ENCODE measurements at places on chromosomes 13 and 19. TPM values are rescaled to one million over a fixed set of nuclear protein-coding genes. Genes with fewer than 3 reads are reported as not detected.
A peak's percentile ranks its signal among the peaks of the same experiment; 100 is the strongest.

DNA sequence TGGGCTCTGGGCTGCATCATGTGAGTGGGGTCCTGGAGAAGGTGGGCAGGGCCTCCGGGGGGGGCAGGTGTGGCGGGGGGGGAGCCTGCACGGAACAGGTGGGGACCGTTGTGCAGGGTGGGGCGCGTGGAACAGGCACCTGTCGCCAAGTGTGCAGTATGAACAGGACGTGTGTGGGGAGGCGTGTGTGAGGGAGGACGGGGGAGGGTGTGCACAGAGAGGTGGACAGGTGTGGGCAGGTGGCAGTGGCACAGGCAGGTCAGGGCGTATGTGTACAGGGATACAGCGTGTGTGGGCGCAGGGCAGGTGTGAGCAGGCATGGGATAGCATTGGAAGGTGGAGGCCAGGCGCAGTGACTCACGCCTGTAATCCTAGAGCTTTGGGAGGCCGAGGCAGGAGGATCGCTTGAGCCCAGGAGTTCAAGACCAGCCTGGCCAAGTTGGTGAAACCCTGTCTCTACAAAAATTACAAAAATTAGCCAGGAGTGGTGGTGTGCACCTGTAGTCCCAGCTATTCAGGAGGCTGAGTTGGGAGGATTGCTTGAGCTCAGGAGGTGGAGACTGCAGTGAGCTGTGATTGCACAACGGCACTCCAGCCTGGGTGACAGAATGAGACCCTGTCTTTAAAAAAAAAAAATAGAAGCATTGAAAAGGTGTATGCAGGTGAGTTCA is 3.2 kb downstream of the PLK5 start:
- no peak for DNase-seq

DNA sequence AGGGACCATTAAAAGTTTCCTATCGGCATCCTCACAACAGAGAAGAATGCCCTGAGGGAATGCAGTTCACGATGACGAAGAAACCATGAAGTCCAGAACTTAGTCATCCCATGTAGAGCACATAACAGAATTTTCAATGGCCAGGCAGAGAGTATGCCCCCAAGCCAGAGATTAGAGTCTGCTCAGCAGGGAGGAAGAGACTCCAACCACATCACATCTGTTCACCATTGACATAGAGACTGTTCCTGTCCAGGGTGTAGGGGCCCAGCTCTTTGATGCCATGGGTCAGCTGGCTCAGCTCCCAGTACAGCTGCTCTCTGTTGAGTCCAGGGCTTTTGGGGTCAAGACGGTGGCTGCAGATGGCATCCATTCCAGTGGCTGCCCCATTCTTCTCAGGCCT is 68.2 kb downstream of the MBD3L1 start:
- DNase-seq, result no peak

DNA sequence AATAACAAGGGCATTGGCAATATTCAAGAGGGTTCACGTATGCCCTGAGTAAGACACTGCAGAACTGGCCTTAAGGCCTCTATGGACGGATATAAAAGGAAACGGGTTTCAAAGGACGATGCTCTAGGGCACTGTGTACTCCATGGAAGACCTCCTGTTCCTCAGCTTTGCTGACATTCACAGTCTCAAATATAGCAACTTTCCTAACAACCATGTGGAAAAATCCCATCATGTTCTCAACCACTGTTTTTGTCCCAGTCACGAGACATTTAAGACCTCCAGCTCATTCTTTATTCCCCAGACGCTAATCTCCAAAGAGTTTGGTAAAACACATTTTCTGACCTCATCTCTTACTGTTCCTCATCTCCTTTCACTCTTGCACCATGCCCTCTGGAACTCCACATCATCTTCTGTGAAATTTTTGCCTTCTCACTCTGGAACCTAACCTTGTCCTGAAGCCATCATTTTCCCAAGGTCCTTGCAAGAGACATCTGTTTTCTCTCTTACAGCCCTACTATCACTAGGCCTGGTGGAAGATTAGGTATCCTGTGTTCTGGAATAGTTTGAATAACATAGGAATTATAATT is 37.6 kb downstream of the SPRY2 start:
- DNase-seq, result no peak

DNA sequence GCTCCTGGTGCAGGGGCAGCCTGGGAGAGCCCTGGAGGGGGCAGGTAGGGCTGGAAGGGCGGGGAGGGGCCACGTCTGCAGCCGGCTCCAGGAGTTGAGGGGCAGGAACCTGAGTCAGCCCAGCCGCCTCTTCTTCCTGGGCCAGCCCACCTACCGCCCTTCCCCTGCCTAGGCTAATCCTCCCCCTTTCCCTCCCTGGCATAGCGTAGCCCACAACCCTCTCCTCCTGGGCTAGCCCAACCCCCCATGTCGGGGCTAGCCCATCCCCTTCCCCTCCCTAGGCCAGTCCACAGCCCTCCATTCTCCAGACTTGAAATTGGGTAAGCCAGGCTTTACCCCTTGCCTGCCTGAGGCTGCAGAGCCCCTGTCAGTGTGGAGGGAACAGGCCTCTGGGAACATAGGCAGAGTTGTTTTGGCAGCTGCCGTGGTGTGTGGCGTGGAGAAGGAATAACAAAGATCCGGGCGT is 20.6 kb upstream of the WDR18 start:
- no peak for DNase-seq

GRCh38 chr19:5822181-5822844 is 17.2 kb downstream of the FUT6 start:
- DNase-seq, result no peak

DNA sequence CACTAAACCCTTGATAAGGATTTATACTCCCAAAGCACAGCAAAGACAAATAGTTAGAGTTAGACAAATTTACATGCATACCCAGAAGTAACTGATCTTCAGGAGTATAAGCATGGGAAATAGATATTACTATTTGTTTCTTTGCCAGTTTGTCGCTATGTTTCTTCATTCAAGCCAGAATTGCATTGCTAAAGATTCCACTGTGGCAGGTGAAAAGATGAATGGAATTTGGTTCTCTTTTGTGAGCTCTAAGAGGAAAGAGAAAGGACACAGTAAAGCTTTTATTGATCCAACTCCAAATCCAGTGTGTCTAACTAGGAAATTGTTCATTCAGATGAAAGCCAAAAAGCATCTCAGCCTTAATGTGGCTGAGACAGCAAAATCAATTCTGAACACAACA is 292.3 kb upstream of the SPRY2 start:
- DNase-seq, result no peak

DNA sequence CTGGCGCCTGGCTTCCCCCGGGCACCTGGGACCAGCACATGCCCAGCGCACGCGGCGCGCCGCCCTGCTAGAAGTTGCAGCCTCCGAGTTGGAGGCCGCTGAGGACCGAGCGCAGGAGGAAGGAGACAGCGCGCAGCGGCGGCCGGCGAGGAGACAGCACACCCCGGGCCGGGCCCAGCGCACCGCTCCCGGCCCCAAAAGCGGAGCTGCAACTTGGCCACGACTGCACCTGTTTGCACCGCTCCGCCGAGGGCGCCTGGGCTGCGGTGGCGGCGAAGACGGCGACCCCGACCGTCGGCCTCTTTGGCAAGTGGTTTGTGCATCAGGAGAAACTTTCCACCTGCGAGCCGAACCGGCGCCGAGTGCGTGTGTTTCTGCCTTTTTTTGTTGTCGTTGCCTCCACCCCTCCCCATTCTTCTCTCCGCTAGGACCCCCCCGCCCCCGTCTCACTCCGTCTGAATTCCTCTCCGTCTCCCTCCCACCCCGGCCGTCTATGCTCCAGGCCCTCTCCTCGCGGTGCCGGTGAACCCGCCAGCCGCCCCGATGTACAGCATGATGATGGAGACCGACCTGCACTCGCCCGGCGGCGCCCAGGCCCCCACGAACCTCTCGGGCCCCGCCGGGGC is at the start of gene SOX1:
TSS of gene SOX1 (plus strand) at position 34 of the 626 bp plus-strand sequence. CDS start at position 544, 510 bp downstream.
- DNase-seq, result no peak

GRCh38 chr13:29654384-29654783 is 58.9 kb upstream of the SLC7A1 start:
- no peak for DNase-seq

DNA sequence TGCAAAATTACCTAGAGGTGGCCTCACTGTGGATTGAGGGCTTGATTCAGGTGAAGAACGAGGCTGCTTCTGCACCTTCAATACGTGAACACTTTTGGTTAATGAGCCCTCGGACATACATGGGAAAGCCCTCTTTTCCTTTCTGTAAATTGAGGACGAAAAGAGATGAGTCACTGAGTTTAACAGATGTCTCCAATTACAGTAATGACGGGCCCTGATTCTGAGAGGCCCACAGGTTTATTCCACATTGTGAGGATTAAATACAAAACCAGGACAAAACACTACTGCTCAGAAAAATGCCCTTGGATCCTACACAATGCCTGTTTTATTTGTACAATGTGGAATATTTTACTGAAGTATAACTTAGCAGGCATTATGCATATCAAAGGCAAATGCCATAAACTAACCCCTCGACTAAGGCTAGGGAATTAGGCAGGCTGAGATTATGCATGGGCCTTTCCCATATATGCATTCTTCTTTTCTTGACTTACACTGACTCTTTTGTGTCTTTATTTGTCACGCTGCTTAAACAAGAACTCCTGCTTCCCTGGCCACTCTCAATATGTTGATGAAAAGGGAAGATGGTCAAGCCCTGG is 819.9 kb downstream of the OLFM4 start:
- no peak for DNase-seq

GRCh38 chr19:44552324-44552723 is 22.8 kb upstream of the CEACAM20 start:
- DNase-seq, result peak; percentile 28

GRCh38 chr13:25118378-25118905 is 22.5 kb downstream of the PABPC3 start:
- no peak for DNase-seq

- DNase-seq, result peak; percentile 38
Observed at GRCh38 chr13:94182185-94182761, 297.2 kb downstream of the DCT start.

DNA sequence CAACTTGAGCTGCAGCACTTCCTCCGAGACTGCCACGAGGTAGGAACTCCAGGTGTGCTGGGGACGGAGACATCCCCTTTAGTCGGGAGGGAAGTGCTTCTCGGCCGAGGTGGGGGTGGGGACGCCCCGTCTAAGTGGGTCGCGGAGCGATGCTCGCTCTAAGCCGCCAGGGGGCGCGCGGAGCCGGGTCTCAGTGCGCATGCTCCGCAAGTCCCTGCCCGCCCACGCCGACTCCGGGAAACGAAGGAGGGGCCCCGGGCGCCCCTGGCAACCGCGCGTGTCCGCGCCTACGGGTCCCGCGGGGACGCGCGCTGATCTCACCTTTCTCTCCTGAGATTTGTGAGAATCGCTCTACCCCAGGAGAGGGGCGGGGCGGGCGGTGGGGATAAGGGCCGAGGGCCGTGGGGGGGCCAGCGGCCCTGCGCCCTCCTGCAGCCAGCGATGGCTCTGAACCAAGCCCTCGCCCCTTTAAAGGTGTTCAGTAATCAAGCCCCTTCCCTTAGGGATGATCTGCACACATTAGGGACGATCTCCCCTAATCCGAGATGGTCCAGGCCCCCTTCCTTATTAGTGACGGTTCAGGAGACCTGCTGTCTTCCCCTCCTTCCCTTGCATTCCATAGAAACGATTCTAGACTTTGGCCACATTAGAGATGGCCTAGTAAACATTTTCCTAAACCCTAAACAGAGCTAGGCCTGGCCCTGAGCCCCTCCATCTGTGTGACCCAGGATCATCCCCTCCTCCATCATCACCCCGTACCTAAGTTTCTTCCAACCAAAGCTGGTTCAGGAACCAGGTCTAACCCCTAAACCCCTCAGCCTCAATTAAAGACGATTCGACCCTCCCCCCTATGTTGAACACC is 47.3 kb upstream of the SHKBP1 start:
- peak; percentile 90 for DNase-seq

- no peak for DNase-seq
Observed at GRCh38 chr19:11759805-11760204, 7.0 kb upstream of the ZNF441 start.

DNA sequence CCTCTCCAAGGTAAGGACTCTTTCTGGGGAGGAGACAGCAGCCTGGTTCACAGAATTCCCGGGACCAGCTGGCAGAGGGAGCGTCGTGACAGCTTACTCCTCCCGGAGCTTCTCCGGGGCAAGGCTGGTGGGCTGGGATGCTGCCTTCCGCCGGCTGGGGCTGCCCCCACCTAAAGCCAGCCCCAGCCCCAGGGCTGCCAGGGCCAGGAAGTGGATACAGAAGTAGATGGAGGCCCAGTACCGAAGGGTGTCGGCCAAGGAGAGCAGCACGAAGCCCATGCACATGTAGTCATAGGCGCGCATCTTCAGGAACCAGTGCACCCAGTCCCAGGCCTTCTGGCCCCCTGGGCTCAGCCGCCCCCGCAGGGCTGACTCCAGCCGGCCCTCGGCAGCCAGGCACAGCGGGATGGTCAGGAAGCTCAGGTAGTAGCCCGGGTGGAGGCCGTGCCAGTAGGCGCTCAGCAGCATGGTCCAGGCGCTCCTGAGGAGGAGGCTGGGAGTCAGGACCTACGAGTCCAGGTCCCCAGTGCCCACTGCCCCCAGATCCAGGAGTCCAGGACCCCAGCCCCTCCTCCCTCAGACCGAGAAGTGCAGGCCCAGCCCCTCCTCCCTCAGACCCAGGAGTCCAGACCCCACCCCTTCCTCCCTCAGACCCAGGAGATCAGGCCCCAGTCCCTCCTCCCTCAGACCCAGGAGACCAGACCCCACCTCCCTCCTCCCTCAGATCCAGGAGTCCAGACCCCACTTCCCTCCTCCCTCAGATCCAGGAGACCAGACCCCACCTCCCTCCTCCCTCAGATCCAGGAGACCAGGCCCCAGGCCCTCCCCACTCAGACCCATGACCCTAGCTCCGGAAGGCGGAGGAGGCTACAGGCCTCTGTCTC is 1.2 kb upstream of the TMC4 start:
- DNase-seq, result no peak

PTPRH gene
- polyA plus RNA-seq, result 7.3 TPM

RETN gene
- polyA plus RNA-seq, result not detected

SYT5 gene
- polyA plus RNA-seq, result 0.98 TPM

BCL3 gene
- 45.7 TPM for polyA plus RNA-seq

ZNF837 gene
- polyA plus RNA-seq, result 9.7 TPM
